ENCODE measurements at places on chromosomes 2 and 18.

- DNase-seq: no peak
Observed at GRCh38 chr2:95271381-95271971, 2.8 kb upstream of the PROM2 start.

GRCh38 chr2:74908748-74909444, 49.5 kb upstream of the POLE4 start:
- DNase-seq: no peak

DNA sequence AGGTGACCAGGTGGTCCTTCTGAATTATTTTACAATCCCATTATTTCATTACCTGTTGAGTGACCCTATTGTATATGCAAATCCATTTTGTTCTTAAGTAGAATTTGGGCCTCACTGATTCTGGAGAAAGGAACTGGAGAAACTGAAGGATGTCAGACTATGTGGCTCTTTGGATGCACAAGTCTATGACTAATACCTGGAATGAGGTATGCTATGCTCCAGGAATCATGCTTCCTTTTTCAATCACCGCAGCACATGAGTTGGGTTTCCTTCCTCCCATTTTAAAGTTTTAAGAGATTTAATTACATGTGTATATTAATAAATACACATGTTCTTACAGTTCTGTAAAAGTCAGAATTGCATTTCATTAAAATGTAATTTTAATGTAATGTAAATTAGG, 253.9 kb upstream of the VWC2L start:
- no peak for DNase-seq

- DNase-seq: peak; percentile 46
Observed at GRCh38 chr18:32378705-32379104, 92.0 kb downstream of the GAREM1 start.

- DNase-seq: no peak
Observed at GRCh38 chr2:105537920-105538319, 139.1 kb upstream of the FHL2 start.

- peak; percentile 25 for DNase-seq
Observed at GRCh38 chr2:33812707-33813106, 213.6 kb upstream of the FAM98A start.

DNA sequence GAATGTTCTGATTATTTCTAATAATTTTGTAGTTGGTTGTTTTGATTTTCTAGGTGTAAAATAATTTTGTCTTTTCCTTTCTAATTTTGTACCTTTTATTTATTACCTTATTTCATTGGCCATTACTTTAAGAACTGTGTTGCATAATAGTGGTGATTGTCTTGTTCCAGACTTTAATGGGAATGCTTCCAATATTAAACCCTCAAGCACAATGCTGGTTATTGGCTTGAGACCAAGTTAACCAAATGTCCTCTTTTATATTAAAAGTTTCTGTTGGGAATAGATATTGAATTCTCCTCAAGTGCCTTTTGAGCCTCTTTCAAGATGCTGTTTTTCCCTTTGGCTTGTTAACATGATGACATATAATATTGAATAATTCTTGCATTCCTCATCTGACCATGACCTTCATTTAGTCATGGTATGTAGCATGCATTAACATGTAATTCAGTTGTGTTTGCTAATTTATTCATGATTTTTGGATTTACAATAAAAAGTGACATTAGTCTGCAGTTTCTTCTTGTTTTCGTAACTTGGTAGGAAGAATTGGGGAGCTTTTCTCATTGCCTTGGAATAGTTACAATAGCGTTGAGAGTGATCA, 141.7 kb downstream of the DIS3L2 start:
- DNase-seq: no peak

DNA sequence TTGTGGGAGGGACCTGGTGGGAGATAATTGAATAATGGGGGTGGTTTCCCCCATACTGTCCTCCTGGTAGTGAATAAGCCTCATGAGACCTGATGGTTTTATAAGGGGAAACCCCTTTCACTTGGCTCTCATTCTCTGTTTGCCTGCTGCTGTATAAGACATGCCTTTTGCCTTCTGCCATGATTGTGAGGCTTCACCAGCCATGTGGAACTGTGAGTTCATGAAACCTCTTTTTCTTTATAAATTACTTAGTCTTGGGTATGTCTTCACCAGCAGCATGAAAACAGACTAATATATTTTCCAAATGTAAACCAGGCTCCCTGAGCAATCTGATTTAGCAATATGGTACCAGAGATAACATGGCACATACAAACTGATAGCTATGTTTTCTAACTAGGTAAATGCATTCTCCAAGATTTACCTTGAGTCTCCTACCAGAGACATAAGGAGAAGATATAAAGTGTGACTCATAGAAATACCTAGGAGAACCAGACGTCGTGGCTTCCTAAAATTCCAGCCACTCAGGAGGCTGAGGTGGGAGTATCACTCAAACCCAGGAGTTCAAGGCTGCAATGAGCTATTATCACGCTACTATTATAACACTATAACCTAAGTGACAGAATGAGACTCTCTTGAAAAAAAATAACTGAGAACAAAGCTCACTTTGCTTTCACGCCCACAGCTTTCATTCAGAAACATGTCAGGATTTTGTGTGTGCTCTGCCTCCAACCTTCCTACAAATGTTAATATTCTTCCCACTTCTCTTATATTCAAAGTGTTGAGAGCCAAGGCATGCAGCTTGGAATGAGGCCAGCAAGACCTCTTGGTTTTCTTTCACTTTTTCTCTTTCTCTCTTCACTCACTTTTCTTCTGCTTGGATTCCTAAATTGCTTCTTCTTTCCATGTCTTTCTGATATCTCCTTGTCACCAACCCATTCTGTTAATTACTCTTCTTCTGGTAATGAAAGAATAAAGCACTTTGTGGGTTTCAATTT, 263.9 kb upstream of the UBE2E3 start:
- DNase-seq: peak; percentile 49

- DNase-seq: no peak
Observed at GRCh38 chr18:14093307-14093915, 38.8 kb downstream of the ZNF519 start.

GRCh38 chr2:238717084-238717483, 130.8 kb upstream of the TWIST2 start:
- no peak for DNase-seq

GRCh38 chr2:222943820-222944219, 83.0 kb downstream of the ACSL3 start:
- DNase-seq: no peak

GRCh38 chr2:222912776-222913175, 51.9 kb downstream of the ACSL3 start:
- DNase-seq: no peak

Measured in Caki2 (cell line).